Ascending aorta (tissue), 2 donors: ENCODE measurements at places on chromosomes 2 and 18. TPM values are rescaled to one million over a fixed set of nuclear protein-coding genes. Genes with fewer than 3 reads are reported as not detected.

Gene IL1F10
- not detected for total RNA-seq

Gene TM4SF20
- not detected for total RNA-seq

Gene LPIN2
- 11.6 TPM for total RNA-seq

Gene PJVK
- total RNA-seq = not detected

Gene VWA3B
- total RNA-seq = not detected
